ENCODE measurements at places on chromosomes 3 and 15.

DNA sequence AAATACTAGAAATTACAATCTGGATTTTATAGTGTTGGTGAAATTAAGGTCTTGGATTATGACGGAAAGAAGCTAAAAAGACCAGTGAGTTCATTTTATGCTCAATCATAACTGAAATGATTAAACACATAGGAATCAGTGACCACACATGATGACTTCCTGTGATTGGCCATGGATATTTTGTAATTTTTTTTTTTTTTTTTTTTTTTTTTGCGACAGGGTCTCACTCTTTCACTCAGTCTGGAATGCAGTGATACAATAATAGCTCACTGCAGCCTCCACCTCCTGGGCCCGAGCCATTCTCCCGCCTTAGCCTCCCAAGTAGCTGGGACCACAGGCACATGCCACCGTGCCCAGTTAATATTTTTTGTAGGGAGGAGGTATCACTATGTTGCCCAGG lies 47.4 kb downstream of the PAQR5 start:
- DNase-seq: no peak

DNA sequence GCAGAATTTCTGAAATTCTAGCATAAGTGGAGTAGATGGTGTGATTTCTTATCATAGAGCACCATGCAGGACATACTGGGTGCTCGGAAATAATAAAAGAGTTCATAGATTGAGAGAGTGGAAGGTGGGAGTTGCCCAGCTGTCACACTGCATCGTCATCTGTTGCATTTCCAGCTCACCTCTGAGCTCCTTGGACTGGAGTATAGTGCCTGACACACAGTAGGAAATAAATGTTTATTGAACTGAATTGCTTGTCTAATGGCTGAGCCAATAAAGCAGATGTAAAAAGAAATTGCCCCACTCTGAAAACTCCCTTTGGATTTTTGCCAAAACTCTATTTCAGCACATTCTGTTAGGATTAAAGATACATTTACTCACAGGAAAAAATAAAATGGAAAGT lies 108.9 kb upstream of the UBE2E1 start:
- DNase-seq: no peak

GRCh38 chr3:12893852-12894251 lies 52.5 kb upstream of the RPL32 start:
- no peak for DNase-seq

DNA sequence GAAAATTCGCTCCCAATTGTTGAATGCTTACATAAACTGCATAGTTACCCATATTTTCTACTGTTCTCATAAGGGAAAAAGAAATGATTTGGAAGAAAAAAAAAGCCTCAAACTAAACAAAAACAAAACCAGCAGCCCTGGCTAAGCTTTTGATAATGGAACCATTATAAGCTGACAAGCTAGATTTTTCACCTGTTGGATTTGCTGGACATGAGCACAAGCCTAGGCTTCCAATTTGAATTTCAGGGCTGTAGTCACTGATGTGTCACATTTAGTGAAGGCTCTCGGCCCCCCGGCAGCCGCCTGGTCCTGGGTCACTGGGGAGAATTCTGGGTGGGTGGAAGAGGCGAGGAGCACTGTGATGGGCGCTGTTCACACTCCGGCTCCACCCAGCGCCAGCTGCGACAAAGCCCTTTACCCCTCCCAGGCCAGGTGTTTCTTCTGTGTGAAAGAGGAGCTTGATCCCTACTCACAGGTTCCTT lies 4.6 kb downstream of the FBXL22 start:
- no peak for DNase-seq

- no peak for DNase-seq
Measured at GRCh38 chr3:65597952-65598413, 440.7 kb downstream of the MAGI1 start.

DNA sequence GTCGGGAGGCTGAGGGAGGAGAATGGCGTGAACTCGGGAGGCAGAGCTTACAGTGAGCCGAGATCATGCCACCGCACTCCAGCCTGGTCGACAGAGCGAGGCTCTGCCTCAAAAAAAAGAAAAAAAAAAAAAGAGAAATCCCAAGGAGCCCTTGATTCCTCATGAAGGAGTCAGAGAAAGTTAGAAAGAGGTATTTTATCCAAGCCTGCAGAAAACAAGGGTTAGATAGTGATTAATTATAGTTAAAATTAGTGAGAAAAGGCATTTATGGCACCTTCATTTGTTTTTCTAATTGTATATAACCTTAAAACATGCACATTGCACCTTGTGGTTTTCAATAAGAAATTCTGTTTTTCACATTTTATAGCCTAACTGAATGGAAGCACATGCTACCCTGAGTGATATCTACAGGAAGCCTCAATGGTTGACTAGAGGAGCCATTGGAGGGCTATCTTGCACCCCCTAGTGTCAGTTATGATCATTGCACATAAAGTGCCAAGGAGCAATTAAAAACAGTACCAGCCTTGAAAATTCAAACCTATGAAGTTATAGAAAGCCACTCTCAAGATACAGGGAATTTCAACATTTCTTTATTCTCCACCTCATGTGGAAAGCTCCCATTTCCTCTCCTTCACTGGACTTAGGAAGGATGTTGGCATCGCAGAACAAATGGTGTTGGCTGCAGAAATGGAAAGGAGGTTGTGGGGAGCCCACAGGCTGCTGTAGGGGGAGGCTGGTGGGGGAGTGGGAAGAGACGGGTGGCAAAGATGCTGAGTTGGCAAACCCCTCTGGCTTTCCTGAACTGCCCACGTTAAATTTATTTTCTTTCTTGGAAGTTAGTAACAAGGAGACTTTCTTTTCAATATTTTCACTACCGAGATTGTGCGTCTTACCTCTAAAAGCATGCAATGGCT lies 48.5 kb downstream of the ITGA11 start:
- no peak for DNase-seq

GRCh38 chr3:94372026-94372425 lies 309.2 kb downstream of the NSUN3 start:
- no peak for DNase-seq

GRCh38 chr3:133490468-133491351 lies 82.8 kb upstream of the CDV3 start:
- DNase-seq: no peak

DNA sequence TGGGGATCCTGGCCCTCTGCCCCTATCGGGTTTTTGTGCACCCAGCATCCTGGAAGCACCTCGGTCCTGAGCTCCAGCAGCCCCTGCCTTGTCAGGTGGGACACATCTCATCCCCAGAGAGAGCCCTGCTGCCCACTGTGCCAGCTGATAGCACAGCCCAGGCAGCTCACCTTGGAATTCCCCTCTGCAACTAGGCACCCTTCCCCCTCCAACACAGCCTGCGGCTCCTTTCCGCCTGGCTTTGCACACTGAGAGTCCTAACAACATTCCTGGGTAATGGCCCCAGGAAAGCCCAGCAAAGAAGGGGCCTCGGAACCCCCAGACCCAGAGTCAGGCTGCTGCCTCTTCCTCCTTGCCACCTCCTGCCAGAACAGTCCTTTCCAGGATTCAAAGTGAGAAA lies 5.9 kb downstream of the HCN4 start:
- no peak for DNase-seq

- no peak for DNase-seq
Measured at GRCh38 chr3:126277629-126278378, 79.4 kb downstream of the KLF15 start.

- no peak for DNase-seq
Measured at GRCh38 chr3:17144665-17144993, 259.9 kb downstream of the PLCL2 start.

GRCh38 chr3:69847303-69847702 lies 108.0 kb downstream of the MITF start:
- DNase-seq: no peak

GRCh38 chr3:32700244-32700643 lies 15.3 kb downstream of the CNOT10 start:
- no peak for DNase-seq

DNA sequence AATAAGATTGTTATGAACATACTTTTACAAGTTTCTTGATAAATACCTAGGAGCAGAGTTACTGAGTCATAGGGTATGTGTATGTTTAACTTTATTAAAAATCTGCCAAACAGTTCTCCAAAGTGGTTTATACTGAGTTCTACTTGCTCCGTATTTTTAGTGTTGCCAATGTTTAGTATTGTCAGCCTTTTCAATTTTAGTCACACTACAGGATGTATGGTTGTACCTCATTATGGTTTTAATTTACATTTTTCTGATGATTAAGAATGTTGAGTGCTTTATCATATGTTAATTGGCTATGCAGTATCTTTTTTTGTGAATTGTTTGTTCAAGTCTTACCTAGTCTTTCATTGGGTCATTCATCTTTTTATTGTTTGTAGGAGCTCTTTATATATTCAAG lies 4.3 kb downstream of the TMOD3 start:
- DNase-seq: no peak

GRCh38 chr3:104553121-104553520 lies 813.6 kb upstream of the ALCAM start:
- DNase-seq: no peak

DNA sequence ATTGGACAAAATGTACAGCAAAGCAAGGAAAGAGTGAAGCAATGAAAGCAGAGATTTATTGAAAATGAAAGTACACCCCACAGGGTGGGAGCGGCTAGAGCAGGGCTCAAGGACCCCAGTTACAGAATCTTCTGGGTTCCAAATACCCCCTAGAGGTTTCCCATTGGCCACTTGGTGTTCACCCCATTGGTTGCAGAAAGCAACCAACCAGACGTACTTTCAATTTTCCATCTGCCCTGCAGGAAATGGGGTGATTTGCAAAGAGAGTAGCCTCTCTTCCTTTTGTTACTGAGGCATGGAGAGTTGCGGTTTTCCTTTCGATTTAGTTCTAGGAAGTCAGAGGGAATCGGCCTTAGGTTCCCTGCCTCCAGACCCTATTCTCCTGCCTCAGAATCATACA lies 2.4 kb downstream of the PML start:
- DNase-seq: no peak

DNA sequence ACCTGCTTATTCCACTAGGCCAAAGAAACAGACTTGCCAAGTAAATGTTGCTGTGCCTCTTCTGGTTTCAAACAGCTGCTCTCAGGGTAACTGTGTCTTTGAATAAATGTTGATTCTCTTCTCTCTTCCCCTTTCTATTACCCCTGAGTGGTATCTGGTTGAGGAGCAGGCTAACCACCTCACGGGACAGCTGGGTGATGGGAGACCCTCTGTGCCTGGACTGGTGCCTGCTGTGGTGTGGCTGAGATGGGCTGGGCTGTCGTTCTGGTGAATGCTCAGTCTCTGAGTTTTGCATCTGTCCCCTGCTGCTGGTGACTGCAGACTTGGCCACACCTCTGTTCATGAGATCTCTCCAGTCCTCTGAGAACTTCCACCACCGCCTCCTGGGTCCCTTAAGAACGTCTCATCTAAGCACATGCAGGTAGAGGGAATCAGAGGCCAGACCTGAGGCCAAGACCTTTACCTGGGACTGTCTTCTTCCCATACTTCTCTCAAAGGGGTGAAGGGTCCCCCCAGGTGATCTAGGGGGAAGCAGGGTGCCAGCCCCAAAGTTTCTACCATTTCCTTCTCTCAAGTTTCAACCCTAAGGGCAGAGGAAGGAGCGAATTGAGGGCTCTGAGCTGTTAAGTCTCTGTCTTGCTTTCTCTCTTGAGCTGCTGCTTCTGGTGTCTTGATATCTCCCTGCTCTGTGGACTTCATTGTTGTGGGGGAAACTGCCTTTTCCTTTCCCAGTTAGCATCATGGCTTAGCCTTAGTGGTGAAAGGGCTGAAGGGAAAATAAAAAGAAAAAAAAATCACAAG lies 252.9 kb downstream of the EBLN2 start:
- DNase-seq: no peak

DNA sequence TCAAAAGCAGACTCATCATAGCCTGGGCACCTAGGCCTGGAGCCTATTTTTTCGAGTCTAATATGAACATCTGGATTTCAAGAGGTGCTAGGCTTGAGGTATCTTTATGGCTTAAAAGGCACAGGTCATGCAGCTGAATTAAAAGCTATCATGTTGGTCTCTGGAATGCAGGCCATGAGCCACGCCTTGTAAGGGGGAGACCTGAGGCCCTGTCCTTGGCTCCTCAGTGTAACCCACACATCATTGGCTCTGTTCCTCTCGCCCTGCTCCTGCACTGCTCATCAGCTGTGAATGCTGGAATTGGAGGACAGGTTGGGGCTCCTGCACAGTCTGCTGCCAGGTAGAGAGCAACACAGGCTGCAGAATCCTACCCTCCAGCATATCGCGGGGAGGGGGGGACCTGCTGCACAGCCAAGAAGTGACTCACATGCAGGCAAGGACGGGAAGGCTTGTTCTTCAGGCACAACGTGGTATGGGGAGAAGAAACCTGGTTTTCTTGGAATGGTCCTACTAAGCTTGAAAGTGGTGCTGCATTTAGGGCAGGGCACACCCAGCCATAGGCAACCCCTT lies 146.0 kb downstream of the CHST2 start:
- no peak for DNase-seq

DNA sequence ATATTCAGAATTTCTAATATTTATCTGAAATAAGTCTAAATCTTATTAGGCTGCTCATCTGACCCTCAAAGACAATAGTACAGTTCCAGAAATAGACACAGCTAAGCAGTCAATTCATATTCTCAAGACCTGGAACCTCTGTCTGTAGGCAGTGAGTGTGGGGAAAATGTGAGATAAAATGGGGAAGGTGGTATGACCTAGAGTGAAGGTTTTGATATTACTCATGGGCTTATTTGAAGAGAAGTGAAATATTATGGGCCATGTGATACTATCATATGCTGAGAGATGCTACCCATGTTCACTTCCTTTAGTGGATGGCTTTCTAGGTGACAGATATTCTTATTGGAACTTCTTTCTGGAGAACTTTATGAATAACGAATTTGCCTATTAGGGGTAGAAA lies 33.5 kb downstream of the TGFBR2 start:
- DNase-seq: no peak

- no peak for DNase-seq
Measured at GRCh38 chr3:21105784-21106183, 645.2 kb downstream of the ZNF385D start.

- no peak for DNase-seq
Measured at GRCh38 chr3:74287557-74287956, 326.9 kb downstream of the CNTN3 start.

- DNase-seq: no peak
Measured at GRCh38 chr15:50549326-50549725, 2.9 kb upstream of the USP50 start.

- no peak for DNase-seq
Measured at GRCh38 chr3:156429125-156429524, 125.8 kb downstream of the SSR3 start.

GRCh38 chr3:30644615-30645014 lies 38.2 kb downstream of the TGFBR2 start:
- DNase-seq: no peak

DNA sequence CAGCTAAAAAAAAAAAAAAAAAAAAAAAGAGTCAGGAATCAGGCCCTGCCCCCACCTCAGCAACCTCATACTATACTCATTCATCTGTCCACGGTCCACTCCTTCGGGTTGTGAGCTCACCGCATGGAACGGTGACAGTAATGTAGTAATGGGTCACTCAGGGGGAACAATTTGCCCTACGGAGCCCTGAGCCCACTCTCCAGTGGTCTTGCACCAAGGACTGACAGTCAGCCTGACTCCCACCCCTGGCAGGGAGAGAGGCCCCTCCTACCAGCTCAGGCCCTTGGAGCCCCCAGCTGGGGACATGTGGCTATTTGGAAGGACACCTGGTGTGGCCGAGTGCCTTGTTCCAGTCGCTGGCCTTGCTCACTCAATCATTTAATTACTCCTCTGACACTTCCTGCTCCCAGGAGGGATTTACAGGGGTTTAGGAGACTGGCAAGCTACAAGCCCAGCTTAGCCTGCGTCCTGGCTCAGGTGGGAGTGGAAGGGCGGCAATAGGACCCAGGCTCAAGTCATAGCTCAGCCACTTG lies 19.9 kb upstream of the CACNA2D2 start:
- DNase-seq: no peak

GRCh38 chr15:83477808-83478537 lies 30.8 kb downstream of the SH3GL3 start:
- no peak for DNase-seq

GRCh38 chr3:144127014-144127413 lies 155.4 kb downstream of the DIPK2A start:
- DNase-seq: no peak
